ENCODE measurements at places on chromosomes 6 and 20.

GRCh38 chr6:80263585-80263984, 157.1 kb downstream of the BCKDHB start:
- DNase-seq: no peak

GRCh38 chr6:36493319-36493718, 50.5 kb downstream of the KCTD20 start:
- DNase-seq: no peak

DNA sequence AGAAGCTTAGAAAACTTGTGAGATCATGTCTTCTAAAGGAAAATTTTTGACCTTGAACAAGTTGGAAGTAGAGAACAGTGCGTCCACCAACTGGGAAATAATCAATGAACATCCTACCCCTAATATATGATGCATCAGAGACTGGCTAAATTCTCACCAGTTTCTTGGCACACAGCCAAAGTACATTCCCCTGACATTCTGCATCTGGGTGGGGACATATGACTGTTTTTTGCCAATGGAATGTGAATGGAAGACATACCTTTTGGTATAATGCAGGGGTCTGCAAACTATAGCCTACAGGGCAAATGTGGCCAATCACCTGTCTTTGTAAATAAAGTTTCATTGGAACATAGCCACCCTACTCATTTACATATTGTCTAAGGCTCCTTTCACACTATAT, 84.7 kb downstream of the HAO1 start:
- DNase-seq: no peak

- no peak for DNase-seq
These were observed 263.8 kb downstream of the HDGFL1 start for GRCh38 chr6:22833191-22833590.

DNA sequence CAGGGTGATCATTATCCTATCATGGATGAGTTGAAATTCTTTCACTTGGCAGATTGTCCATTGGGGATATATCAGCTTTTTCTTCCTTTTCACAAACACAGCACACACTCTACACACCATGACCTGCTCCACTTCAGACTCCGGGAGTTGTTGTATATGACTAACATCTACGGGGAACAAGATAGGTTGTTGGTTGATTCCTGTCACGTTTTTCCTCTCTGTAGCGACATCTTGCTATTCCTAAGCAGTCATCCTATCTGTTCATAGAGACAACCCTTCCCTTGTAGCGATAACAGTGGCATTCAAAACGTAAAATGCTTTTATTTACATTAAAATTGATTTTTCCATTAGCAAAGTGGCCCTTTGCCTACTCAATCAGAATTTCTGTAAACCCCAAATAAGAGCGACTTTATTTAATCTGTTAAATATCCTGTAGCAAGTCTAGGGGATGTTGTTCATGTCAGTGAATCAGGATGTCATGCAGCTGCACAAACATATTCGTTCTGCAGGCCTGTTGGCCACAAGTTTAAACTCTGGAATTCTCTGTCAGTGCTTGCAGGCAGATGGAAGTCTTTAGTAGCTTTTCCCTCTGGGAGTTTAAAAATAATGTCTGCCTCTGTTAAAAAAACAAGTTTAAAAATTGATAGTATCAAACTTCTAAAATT, 23.1 kb downstream of the PHACTR2 start:
- DNase-seq: no peak

DNA sequence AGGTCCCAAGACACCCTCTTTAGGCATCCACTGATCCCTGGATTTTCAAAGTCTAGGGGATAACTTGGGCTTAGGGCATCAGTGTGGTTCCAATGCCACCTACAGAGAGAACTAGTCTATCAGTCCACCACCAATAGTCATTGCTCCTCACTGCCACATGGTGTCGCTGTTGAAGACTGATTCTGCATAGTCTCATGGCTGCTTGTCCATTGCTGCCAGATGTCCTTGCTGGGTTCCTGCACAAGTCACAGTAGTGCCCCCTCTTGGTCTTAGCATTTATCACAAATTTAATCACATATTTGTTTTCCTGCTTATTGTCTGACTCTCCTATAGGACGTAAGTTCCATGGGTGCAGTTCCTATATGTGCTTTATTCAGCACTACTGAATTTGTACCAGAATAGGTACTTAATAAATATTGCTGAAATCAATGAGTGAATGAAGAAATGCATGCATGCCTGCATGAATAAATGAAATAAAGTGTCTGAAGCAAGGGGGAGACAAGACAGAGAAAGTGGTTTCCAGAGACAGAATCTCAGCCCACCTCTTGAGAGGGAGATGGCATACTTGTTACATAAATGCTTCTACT, 45.9 kb upstream of the RALY start:
- DNase-seq: peak; percentile 29

DNA sequence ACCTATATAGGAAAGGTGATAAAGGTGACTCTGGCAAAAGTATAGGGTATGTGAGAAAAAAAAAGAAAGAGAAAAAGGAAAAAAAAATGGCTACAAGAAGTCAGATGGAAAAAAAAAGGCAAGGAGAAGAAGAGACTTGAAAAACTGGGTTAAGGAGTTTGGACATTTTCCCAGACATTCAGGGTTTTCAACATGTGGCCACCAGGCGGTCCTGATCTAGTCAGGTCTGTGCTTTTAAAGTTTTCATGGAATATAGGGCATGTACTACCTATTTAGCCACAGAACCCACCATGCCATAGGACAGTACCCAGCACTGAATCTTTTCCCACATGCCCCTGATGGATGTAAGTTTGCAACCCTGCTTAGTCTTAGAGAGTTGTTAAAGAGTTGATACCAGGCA, 433.7 kb downstream of the MAFB start:
- DNase-seq: no peak

DNA sequence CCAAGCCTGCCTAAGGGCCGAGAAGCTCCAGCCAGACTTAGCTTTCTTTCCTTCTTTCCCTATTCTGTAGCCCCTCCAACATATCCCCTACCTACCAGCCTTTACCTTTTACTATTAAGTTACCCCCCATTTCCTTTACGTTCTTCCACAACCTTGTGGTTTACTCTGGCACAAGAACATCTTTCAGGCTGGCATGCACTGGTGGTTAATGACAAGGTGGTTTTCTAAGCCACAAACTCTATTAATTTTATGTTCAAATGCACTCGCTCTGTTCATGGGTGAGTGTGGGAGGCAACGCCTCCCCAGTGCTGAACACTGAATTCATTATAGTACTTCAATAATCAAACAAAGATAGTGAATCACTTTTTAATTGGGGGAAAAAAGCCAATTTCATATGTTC, 64.4 kb downstream of the TRERF1 start:
- DNase-seq: peak; percentile 64

GRCh38 chr6:16284472-16284871, 46.1 kb downstream of the GMPR start:
- no peak for DNase-seq

- DNase-seq: no peak
These were observed 59.9 kb upstream of the PMEPA1 start for GRCh38 chr20:57769756-57770155.

DNA sequence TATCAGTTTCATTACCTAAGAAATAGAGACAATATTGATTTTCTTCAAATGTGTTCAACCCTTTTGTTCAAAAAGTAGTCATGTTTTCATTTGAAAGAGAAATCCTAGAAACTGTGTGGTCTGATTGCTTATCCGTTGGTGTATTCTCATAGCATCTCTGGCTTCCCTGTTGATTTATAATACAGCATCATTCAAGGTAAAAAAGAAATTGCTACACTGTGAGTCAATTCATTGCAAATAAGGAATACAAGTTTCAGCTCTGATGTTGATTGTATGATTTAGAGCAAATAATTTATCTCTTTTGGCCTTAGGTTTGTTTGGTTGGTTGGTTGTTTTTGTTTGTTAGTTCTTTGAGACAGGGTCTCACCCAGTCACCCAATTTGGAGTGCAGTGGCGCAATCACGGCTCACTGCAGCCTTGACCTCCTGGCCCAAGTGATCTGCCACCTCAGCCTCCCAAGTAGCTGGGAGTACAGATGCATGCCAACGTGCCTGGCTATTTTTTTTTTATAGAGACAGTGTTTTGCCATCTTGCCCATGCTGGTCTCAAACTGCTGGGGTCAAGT, 185.5 kb upstream of the TNFAIP3 start:
- no peak for DNase-seq

- DNase-seq: peak; percentile 40
These were observed 39.0 kb upstream of the SLCO4A1 start for GRCh38 chr20:62603021-62603906.

- no peak for DNase-seq
These were observed 480.7 kb upstream of the SPTLC3 start for GRCh38 chr20:12528104-12528503.

DNA sequence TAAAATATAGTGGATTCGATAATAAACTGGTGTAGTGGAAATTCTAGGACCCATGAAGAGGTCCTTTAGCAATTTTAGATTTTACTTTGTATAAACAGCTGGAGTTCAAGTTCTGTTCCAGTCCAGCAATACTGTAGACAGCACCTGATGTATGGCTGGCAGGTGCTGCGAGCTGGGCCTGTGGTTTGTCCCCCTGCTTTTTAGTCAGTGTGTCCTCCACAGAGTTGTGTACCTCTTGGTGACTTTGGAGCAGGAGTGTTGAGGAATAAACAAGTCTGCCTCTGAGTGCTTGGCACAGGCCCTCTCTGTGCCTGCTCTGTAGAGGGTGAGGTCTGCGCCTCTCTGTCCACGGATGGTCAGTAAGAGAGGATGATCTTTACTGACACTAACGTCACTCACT, 13.8 kb downstream of the STX16 start:
- DNase-seq: no peak

- DNase-seq: no peak
These were observed 102.4 kb downstream of the CDH4 start for GRCh38 chr20:61354501-61354900.

DNA sequence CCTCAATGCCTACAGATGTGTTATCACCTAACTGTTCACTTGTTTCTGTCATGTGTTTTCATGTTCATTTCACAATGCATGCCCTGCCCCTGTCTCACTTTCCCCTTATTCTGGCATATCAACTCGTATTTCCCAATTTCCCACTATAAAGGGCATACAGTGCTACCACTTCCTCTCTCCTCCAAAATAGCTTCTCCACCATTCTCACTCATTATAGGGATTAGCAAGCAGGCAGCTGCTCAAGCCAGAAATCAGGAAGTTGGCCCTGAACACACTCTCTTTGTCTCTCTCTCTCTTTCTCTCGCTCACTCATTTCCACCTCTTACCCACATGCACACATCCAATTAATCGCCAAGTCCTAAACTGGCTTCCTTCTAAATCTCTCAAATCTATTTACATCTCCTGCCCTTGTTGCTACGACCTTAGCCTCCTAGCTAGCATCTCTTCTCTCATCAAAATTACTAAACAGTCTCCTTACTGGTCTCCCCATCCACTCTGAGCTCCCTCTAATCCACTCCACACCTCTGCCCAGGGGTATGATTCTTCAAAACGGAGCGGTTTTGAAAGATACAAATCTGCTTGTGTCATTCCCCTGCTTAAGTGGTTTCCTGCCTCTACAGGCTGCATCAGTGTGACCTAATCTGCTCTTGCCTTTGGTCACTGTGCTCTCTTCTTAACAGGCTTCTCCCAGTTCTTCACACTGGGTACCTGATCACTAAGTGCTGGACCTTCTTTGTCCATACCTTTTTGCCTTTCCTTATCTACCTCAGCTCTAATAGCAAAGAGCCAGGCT, 196.2 kb downstream of the BTBD9 start:
- DNase-seq: no peak

DNA sequence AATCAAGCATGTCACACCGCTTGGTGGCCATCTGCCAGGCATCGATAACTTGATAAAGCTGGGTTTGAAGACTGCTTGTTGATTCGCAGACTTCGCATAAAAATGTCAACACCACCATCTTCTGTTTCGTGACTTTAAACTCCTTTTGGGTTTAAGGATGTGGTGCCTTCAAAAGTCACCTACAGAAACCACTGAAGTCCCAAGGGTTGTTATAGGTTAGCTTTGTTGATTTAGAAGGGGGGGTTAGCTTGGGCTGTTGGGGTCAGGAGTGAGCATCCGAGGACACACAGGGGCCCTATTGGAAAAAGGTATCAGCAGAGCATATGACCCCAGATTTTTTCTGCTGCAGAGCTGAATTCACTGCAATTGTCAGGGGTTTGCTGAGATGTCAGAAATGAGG, 76.7 kb upstream of the SSTR4 start:
- DNase-seq: no peak

DNA sequence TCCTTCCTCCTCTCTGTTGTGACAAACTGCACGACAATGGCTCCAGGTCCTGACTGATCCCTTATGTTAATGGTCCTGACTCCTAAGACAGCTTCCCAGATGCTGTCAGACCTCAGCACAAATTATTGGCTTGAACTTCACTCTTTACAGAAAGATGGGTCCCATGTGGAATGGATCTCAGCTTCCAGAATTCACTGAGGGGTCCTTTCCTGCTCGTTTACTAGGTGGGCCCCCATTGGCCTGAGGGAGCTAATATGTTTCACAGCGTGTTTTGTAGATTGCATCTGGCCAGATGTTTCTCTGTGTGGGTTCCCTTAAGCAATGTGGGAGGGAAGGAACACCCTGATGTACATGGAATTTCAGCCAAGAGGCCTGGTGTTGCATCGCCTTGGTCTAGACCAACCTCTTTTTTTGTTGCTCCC, 826.6 kb downstream of the MAFB start:
- no peak for DNase-seq

GRCh38 chr6:163716690-163717089, 302.2 kb downstream of the QKI start:
- no peak for DNase-seq

DNA sequence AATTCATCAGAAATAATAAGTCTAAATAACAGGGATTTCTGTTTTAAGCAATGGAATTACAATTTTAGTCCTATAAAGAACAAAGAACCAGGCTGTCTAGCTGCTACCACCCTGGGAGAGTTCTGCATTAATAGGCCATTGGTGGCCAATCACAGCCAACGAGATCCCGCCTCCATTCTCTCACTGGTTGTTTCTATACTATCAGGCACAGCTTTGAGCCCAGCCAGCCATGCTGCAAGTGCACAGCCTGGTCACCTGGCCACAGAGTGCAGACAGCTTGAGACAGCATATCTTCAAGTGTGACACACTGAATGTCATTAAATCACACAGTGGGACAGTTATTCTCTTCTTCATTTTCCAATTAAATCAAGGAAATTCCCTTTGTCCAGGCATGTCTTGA, 16.1 kb upstream of the RAB22A start:
- DNase-seq: no peak

- no peak for DNase-seq
These were observed 728 bp upstream of the CEP162 start for GRCh38 chr6:84228198-84228543.

DNA sequence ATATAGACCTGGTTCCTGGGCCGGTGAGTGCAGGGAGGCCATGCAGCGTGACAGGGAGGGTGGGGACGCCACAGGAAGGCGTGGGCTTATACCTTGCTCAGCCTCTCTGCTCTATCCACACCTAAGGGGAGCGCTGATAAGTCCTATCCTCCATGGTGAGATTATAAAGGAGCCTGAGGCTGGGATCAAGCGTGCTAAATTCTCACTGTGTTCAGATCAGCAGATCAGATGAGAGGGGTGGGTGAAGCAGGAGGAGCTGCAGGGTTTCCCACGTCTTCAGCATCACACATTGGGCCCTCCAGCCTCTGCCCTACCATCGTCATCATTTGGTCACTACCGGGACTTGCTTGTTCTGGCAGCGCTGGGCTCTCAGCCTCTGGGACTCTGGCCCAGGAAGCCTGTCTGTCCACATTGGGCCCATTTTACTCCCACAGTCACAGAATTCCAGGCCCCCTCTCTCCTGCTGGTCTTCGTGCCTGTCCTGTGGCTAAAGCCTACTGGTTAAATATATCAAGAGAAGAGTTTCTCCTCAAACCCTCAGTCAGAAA, 29.1 kb upstream of the PDE10A start:
- DNase-seq: no peak
